ENCODE measurements at places on chromosomes 6 and 20.
A peak's percentile ranks its signal among the peaks of the same experiment; 100 is the strongest.

DNA sequence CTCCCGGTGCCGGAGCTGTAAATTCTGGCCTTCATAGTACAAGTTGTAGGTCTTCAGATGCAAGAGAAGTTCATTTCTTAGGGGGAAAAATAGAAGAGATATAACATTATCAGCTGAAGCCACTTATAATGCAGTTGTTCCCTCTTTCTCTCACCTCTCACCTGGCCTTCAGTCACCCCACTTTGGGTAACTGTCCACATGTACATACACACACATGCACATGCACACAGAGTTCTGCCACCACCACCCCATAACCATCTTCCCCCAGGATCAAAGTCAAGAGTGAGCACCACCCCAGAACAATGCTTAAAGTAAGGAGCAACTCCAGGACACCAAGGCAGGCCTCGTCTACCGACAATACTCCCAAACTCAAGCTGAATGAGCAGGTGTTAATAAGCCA is 76.3 kb downstream of the PRND start:
- no peak for DNase-seq

DNA sequence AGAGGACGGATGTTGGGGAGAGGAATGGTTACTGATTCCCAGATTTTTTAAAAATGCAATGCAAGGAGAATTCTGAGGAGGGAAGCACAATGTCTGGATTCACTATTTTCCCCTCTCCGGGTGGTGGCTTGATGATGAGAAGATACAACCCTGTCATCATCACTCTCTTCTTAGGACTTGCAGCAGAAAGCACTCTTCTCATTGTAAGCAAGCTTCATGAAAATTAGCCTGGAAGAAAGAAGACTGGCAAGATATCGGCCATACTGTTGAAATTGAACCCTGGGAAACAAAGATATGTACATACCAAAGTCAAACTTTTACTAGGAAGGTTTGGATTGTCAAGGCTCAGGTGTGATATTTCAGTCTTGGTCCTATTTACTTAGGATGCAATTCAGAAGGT is 195.7 kb downstream of the EDN1 start:
- no peak for DNase-seq

GRCh38 chr6:47729019-47729418 is 30.6 kb downstream of the ADGRF4 start:
- DNase-seq = no peak

DNA sequence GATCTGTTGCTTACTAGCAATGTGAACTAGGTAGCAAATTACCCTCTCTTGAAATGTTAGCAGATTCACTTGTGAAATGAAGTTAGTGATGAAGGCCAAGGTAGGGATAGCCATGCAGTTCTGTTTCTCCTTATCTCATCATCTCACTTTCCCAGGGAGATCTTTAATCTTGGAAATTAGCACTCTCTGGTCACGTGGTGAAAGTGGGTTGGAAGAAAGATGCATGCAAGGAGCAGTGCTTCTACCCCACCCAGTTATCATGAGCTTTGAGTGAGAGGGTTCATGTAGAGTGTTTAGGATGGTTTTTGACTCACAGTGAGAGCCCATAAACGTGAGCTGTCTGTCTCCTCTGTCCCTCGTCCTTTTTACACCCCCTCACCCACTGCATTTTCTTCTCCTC is 346.3 kb downstream of the QKI start:
- no peak for DNase-seq

GRCh38 chr20:63941282-63942081 is 14.7 kb downstream of the UCKL1 start:
- DNase-seq = no peak

- DNase-seq = peak; percentile 47
Observed at GRCh38 chr6:34476921-34477320, 11.0 kb downstream of the PACSIN1 start.

DNA sequence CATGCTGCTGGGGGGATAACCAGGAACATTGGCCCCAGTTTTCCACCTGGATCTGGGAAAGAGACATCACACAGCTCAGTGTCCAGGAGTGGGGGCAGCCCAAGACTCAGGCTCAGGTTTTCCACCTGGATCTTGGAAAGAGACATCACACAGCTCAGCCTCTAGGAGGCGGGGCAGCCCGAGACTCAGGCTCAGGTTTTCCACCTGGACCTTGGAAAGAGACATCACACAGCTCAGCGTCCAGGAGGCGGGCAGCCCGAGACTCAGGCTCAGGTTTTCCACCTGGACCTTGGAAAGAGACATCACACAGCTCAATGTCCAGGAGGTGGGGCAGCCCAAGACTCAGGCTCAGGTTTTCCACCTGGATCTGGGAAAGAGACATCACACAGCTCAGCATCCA is 361.6 kb downstream of the THBS2 start:
- DNase-seq = no peak

DNA sequence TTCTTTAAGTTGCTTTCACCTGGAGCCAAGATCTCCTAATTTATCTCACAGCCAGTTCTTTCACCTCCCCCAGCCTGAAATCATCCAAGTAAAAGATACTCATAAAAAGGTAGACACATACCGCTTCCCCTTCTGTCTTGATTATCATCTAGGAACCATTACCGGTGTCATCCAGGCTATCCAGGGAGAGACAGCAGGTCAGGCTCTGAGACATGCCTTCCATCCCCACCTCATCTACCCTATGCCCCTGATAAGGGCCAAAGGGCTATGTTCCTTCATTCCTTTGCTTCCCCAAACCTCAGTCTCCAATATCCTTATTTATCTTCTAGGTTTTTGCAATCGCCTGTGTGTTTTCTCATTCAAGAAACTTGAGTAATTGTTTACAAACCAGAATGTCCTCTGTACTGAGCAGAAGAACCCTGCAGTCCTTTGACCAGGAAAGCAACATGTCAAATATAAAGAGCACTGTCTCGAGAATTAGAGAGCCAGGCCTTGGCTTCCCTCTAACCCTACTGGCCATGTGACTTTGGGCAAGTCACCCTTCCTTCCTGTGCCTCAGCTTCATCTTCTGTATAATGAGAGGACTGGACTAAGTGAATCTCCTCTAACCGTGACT is 41.0 kb downstream of the TNFRSF21 start:
- DNase-seq = no peak

GRCh38 chr20:57451431-57451794 is 60.2 kb downstream of the RBM38 start:
- DNase-seq = no peak

DNA sequence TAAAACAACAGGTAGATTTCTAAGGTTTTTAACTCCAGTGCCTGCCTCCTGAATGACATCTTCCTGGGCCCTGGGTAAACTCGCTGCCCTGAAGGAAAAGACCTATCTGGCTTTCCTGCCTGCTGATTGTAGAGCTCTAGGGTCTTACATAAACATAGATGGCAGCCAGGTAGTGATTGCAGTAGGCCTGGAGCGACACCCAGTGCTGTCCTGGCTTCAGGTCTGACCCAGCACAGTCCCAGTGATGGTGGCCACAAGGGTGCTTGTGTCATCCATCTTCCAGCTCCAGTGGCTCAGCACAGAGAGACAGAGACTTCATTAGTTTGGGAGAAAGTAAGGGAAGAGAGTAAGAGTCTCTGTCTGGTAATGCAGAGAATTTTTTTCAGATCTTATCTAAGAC is 542.9 kb upstream of the IMPG1 start:
- DNase-seq = no peak

DNA sequence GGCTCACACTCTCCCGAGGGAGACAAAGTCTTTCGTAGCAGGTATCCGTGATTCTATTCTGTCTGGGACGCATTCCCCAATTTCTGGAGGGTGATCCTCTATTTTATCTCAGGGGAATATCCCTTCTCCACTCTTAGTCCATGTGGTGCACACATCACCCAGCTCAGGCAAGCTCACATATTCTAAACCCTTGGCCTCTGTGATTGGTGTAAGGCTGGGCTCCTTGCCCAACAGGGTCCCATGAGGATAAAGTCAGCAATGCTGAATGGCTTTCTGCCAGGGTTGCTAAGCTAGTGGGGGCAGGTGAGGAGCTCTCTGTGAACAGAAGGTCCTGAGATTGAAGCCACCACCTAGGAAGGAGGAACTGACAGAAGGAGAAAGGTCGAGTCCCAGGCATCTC is 137.2 kb downstream of the CDH26 start:
- DNase-seq = no peak

DNA sequence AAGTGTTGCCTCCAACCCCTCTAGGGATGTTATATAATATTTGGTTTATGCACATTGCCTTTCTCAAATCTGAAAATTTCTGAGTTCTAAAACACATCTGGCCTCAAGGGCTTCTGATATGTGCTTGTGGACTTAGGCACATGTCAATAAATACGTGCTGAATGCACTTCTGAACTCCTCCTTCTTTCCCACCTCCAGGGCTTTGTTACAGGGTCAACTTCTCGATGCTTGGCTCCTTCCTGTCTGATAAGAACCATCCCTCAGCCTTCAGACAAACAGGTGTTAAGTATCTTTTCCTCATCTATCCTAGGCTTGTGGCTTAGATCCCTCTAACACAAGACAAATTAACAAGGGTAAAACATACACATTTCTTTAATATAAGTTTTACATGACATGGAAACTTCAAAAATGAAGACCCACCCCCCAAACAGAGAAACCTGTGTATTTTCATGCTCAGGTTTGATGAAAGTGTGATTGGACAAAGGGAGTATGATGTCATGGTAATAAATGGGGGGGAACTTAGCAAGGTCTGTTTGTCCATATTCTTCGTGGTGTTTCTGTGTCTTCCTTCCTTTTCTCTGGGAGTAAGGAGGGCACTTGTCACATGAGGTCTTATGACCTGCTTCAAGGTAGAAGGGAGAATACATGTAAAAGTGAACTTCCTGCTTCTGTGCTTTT is 326.9 kb downstream of the CD83 start:
- no peak for DNase-seq
